ENCODE measurements at places on chromosomes 4 and X. TPM values are rescaled to one million over a fixed set of nuclear protein-coding genes. Genes with fewer than 3 reads are reported as not detected.

Gene MAGEB18
- not detected for polyA plus RNA-seq

Gene ATP1B4
- polyA plus RNA-seq, result 0.48 TPM

Gene GLUD2
- 15.7 TPM for polyA plus RNA-seq

Gene USP26
- not detected for polyA plus RNA-seq

Gene TMEM150C
- 23.5 TPM for polyA plus RNA-seq

Gene PNMA6A
- 47.1 TPM for polyA plus RNA-seq

Gene CHRNA9
- 0.17 TPM for polyA plus RNA-seq

Gene ERVMER34-1
- polyA plus RNA-seq, result 1.1 TPM

Gene ZNF157
- polyA plus RNA-seq, result 2.6 TPM

Gene LARP7
- 47.7 TPM for polyA plus RNA-seq

Gene SOWAHB
- polyA plus RNA-seq, result 1.0 TPM

Gene IL2
- polyA plus RNA-seq, result not detected

Gene AIFM1
- polyA plus RNA-seq, result 33.7 TPM

Gene SLC2A9
- polyA plus RNA-seq, result 2.0 TPM

Gene SPATA4
- 1.2 TPM for polyA plus RNA-seq

Gene BRS3
- 0.51 TPM for polyA plus RNA-seq

Gene SHROOM4
- 12.1 TPM for polyA plus RNA-seq

Gene SPANXN3
- polyA plus RNA-seq, result not detected

Gene MAGEA10
- not detected for polyA plus RNA-seq

Gene MECP2
- 41.8 TPM for polyA plus RNA-seq

Gene CD38
- polyA plus RNA-seq, result 8.2 TPM

Gene TMPRSS11F
- not detected for polyA plus RNA-seq

Gene ARMCX2
- polyA plus RNA-seq, result 78.1 TPM

Gene GYPE
- 2.7 TPM for polyA plus RNA-seq

Gene NSUN7
- polyA plus RNA-seq, result 7.6 TPM

Gene PQBP1
- 89.8 TPM for polyA plus RNA-seq

Gene AMBN
- polyA plus RNA-seq, result not detected

Gene APOO
- 79.7 TPM for polyA plus RNA-seq

Data from spinal cord (tissue), 10 donors.